Breast epithelium (tissue), 4 donors: ENCODE measurements at places on chromosomes 2 and 18. TPM values are rescaled to one million over a fixed set of nuclear protein-coding genes. Genes with fewer than 3 reads are reported as not detected.

The RBM43 gene
- total RNA-seq: 5.0 TPM

The ING5 gene
- total RNA-seq: 49.0 TPM

The RAD51AP2 gene
- 0.16 TPM for total RNA-seq

The STK16 gene
- total RNA-seq: 13.1 TPM

The REEP1 gene
- 3.8 TPM for total RNA-seq

The GKN2 gene
- not detected for total RNA-seq

The STON1 gene
- total RNA-seq: 21.7 TPM

The L3MBTL4 gene
- 7.8 TPM for total RNA-seq

The TTR gene
- total RNA-seq: not detected

The CHAC2 gene
- 2.0 TPM for total RNA-seq
